Stomach (tissue), 19 donors: ENCODE measurements at places on chromosomes 13 and 19. TPM values are rescaled to one million over a fixed set of nuclear protein-coding genes. Genes with fewer than 3 reads are reported as not detected.

The APBA3 gene
- total RNA-seq, result 111 TPM

The RPL21 gene
- 1,026 TPM for total RNA-seq

- H3K27ac ChIP-seq, result no peak overlapping the region
- no peak overlapping the region for H3K4me3 ChIP-seq
- peaks cover 10% of the 10 kb centered on the region for H3K4me1 ChIP-seq
- peaks cover 7% of the 10 kb centered on the region for H3K36me3 ChIP-seq
- DNase-seq, result no peak
Observed at GRCh38 chr19:48196321-48196763, 25.9 kb downstream of the ZSWIM9 start.

- no peaks in the 10 kb centered on the region for H3K27me3 ChIP-seq
- no peak overlapping the region for H3K27ac ChIP-seq
- H3K4me1 ChIP-seq, result peaks cover 29% of the 10 kb centered on the region
- DNase-seq, result no peak
Observed at GRCh38 chr13:45051315-45051714, 62.0 kb downstream of the GPALPP1 start.

DNA sequence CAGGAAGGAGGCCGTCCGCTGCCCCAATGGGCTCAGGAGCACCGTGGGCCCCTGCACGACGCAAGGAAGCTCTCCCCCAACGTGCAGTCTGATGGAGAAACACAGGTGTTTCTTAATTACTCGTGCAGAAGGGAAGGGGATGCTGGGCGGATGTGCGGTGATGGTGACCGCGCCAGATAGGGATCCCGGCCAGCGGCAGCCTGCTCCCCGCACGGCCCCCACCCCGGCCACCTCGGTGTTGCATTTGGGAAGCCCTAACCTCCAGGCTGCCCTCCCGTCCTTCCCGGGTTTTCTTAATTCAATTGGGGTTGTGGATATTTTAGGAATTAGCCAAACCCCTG, 254.4 kb downstream of the ZNF536 start:
- no peak overlapping the region for H3K27ac ChIP-seq
- no peaks in the 10 kb centered on the region for H3K36me3 ChIP-seq
- no peak for DNase-seq
- H3K27me3 ChIP-seq, result peaks cover 9% of the 10 kb centered on the region
- no peaks in the 10 kb centered on the region for H3K4me1 ChIP-seq

- peak; percentile 63 for DNase-seq
- no peaks in the 10 kb centered on the region for H3K27me3 ChIP-seq
- no peak overlapping the region for H3K27ac ChIP-seq
- no peaks in the 10 kb centered on the region for H3K4me1 ChIP-seq
Observed at GRCh38 chr13:37100731-37101130, 4.7 kb downstream of the CSNK1A1L start.

DNA sequence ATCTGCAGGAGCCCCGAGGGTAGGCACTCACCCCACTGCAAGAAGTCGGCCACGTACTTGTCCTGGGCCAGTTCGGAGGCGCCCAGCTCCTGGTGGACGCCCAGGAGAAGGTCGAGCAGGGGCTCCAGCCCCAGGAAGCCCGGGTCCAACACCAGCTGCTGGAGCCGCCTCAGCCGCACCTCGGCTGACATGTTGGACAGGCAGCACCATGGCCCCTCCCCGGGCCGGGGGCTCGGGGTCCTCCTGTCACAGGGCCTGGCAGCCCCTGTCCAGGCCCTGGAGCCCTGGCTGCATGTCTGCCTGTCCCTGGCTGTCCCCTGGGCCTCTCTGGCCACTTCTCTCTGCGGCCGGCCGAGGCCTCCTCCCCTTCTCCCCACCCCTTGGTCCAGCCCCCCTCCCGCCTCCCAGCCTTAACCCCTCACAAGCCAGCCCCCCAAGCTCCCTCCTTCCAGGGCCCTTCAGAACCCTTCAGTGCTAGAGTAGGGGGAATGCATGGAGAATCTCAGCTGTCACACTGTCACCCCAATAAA, at the start of gene DMPK:
Gene DMPK, minus strand, starts transcription at position 329 of the 530 bp plus-strand sequence. Its CDS starts 138 bp downstream, at position 191.
- no peaks in the 10 kb centered on the region for H3K27me3 ChIP-seq
- peak within 1 kb of the TSS; percentile 83 for H3K27ac ChIP-seq
- DNase-seq, result no peak
- H3K36me3 ChIP-seq, result peaks cover 34% of the 10 kb centered on the region
- H3K4me1 ChIP-seq, result peaks cover 82% of the 10 kb centered on the region
- H3K4me3 ChIP-seq, result peak within 1 kb of the TSS; percentile 60

- DNase-seq, result peak; percentile 93
- H3K4me1 ChIP-seq, result peaks cover 21% of the 10 kb centered on the region
- peaks cover 17% of the 10 kb centered on the region for H3K27me3 ChIP-seq
- peak within 1 kb of the TSS; percentile 88 for H3K27ac ChIP-seq
- peak within 1 kb of the TSS; percentile 76 for H3K4me3 ChIP-seq
Observed at GRCh38 chr19:1568320-1569019, at the start of gene MEX3D. TSS of gene MEX3D (minus strand) at chr19:1568325. CDS start at chr19:1568058, 267 bp downstream.
